NCI-H1092 (cell line): ENCODE measurements at places on chromosomes 6 and 20.

- DNase-seq = no peak
These were observed 19.1 kb upstream of the ABT1 start for GRCh38 chr6:26577720-26578072.

DNA sequence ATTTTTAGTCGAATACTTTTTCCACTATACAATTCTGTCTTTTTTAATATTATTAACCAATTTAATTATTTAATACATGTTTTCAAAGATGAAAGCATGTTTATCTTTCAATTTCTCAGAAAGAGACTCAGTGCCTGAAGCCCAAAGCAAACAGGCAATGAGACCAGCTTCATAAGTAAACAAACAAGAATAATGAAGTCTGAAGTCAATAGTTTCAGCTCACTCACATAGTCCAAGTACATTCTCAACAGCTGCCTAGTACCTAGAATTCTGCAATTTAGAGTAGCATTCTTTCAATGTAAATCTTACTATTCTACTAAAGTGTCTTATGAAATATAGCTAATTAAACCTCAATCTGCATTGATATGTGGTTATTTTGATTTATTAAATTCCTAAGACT lies 626.5 kb upstream of the NRSN1 start:
- DNase-seq = no peak

- DNase-seq = no peak
These were observed 1.7 kb downstream of the STX16 start for GRCh38 chr20:58652606-58653294.

DNA sequence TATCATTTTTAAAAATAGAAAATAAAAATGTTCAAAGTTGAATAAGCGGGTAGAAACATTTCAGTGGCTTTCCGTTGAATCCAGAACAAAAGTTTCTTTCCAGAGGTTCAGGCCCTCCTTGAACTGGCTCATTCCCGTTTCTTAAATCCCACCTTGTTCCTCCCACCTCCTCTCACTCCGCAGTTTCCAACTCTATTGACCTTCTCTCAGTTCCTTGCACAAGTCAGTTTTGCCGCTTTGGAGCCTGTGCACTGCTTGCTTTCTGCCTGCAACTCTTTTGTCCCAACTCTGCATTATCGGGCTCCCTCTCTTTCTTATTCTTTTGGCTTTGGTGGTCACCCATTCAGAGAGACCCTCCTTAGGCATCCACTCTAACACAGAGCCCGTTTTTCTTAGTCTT lies 99.9 kb upstream of the EDN1 start:
- DNase-seq = no peak

DNA sequence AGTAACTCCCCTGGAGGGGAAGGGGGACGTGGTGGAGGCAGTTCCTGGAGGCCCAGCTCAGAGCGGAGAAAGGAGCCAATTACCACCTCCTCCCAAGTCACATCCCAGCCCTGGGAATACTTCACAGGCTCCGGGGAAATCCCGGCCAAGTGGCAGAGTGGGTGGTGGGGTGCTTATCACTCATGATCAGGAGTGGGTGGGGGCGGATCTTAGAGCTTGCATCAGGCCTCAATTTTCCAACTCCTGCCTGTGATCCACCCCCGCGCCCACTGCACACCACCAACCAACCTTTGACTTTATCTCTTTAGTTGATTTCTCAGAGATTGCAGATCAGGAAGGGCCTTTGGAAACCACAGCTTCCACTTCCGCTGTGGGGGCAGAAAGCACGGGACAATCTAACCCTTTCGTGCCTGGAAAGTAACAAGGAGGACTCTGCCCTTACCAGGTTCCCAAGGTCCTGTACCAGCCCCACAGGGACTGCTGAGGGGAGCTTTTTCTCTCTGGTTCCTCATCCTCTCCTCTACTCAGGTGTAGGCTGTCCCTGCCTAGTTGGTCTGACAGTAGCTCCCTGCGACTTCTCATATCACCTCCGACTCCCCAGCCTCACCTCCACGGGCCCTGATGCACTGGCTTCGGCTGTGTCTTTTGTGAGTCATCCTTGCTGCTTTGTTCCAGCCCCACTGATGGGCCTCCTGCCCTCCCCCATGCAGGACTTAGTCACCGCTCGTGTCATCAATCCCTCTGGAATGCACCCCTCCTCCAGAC lies 24.9 kb upstream of the IER3 start:
- DNase-seq = no peak

GRCh38 chr6:85047818-85048217 lies 283.4 kb upstream of the TBX18 start:
- DNase-seq = no peak

DNA sequence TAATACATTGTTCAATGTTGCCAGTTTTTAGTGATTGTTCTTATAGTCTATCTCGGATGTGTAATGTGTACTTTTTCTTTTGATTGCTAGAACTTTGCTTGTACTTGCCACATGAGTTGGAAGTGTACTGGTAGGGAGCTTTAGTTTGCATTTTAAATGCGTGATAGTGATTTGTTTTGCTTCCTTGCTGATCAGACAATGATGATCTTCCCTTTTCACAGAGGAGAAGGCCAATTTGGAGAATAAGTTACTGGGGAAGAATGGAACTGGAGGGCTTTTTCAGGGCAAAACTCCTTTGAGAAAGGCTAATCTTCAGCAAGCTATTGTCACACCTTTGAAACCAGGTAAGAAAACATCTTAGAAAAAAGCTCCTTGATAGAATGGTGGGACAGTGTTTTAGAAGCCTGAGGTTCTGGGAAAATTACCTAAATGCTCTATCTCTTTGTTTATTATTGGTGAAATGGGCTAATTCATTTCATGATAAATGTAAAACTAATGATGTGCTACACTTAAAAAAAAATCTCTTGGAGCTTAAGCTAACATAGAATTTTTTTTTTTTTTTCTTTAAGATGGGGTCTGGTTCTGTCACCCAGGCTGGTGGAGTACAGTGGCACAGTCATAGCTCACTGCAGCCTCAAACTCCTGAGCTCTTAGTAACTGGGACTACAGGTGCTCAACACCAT lies 20.9 kb downstream of the TPX2 start:
- DNase-seq = no peak

- no peak for DNase-seq
These were observed 55.7 kb downstream of the PHACTR2 start for GRCh38 chr6:143733510-143733909.

- DNase-seq = no peak
These were observed 464.9 kb upstream of the SOX4 start for GRCh38 chr6:21128601-21129000.

- no peak for DNase-seq
These were observed 162.2 kb downstream of the TBXT start for GRCh38 chr6:166005401-166005943.

DNA sequence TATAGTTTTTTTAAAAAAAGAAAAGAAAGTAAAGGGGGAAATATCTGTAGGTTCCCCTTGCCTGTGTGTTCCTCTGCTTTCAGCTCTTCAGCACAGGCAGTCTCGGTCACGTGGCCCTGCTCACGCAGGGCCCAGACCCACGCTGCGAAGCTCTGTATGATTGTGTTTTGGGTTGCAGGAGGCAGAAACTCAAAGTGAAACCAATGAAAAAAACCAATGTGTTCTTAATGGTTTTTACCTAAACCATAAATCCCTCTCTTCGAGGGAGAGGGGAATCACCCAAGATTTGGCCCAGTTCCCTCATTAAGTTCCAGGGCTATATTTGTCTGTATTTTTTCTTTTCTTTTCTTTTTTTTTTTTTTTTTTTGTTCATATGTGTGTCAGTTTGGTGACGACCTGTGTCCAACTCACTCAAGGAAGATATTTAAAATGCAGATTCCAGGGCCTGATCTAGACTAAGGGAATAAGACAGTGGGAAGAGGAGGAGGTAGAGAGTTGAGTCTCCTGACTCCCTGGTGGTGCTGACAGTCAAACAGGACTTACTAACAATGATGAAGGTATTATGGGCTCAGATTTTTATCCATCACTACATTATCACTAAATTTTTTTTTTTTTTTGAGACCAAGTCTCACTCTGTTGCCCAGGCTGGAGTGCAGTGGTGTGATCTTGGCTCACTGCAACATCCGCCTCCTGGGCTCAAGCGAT lies 33.8 kb upstream of the RREB1 start:
- DNase-seq = no peak

GRCh38 chr6:1609041-1609647 lies 571 bp upstream of the FOXC1 start:
- DNase-seq = no peak

GRCh38 chr6:15375638-15376290 lies 129.9 kb downstream of the JARID2 start:
- DNase-seq = no peak

GRCh38 chr6:1255636-1256365 lies 56.1 kb upstream of the FOXQ1 start:
- DNase-seq = no peak
